SK-N-SH (cell line): ENCODE measurements at places on chromosomes 5 and 9. TPM values are rescaled to one million over a fixed set of nuclear protein-coding genes. Genes with fewer than 3 reads are reported as not detected.

Gene UGT3A1
- polyA plus RNA-seq, result not detected in 2 replicates

Gene PCDHA10
- 0.02 TPM in 2 replicates for polyA plus RNA-seq

- no peak for DNase-seq
Observed at GRCh38 chr9:133821601-133822429, 83.7 kb upstream of the SARDH start.

DNA sequence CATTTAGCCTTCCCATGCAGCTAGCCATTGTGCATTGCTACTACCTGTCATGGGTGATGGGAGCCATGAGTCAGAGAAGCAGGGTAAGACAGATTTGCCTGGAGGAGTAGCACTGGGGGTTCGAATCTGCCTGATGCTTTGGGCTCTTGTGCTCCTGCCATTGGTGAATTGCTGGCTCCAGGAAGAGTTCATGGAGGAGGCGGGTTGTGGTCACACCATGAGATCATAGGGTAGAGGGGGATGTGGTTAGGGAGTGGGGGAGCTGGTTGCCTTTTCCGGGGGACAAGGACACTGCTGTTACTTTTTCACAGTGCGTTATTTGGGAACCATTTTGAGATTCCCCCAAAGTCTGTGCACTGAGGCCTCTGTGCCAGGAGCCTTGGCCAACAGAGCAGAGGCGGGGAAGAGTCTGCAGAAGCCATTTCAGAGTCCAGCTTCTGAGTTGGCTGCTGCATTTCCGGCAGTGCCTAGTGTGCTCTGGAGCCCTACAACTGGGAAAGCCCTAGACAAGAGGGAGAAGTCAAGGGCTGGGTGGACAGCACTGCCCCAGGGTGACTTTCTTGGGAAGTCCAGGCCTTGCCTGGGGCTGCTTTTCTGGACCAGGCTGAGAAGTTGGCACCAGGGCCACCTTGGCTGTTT is 6.2 kb downstream of the ANGPTL2 start:
- no peak for DNase-seq

Gene SHISAL2B
- 0.16 TPM in 1 of 2 replicates, not detected in the other for polyA plus RNA-seq

- DNase-seq, result no peak
Observed at GRCh38 chr5:110063640-110064602, 374.2 kb downstream of the MAN2A1 start.

DNA sequence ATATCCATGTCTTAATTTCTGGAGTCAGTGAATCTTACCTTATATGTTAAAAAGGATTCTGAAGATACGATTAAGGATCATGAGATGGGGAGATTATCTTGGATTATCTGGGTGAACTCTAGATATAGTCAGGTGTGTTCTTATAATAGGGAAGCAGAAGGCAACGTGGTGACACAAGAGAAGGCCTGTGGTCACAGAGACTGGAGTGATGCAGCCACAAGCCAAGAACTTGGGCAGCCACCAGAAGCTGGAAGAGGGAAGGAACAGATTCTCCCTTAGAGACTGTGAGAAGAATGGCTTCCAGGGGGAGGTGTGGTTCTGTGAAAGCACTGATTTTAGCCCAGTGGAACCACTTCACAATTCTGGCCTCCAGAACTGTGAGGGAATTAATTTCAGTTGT is 177.4 kb downstream of the ELAVL2 start:
- no peak for DNase-seq

- no peak for DNase-seq
Observed at GRCh38 chr5:159824188-159825161, 91.8 kb upstream of the ADRA1B start.

Gene TLX3
- polyA plus RNA-seq, result 3.6 and 4.7 TPM in 2 replicates

DNA sequence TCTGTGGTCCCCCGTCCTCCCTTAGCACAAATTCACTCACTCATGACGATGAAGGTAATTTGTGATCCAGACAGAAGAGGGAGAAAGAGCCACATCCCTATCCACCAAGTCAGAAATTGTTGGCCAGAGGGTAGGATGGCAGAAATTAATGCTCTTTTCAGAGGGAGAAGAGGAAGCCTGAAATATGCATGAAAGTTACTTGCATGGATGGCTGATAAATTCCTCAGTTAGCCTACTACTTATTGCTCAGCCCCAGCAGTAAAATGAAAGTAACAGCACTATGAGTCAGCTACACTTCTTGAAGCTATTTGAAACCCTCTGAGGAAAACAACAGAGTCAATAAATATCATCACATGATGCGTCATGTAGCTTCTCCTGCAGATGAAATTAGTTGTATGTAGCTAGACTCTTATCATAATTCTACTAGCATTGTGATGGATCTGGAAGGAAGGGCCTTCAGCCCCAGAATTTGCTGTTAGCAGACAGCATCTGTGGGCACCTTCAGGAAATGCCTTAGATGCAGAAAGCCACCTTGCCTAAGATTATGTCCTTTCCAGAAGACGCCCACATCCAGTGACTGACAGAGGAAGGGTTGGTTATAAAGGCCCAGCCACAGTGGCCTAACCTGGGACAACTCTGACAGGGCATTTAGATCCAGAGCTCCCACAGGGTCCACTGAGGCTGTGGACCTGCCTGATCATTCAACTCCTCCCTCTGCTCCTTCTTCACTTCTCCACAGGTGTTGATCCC is 81.2 kb upstream of the CCDC112 start:
- DNase-seq, result no peak

DNA sequence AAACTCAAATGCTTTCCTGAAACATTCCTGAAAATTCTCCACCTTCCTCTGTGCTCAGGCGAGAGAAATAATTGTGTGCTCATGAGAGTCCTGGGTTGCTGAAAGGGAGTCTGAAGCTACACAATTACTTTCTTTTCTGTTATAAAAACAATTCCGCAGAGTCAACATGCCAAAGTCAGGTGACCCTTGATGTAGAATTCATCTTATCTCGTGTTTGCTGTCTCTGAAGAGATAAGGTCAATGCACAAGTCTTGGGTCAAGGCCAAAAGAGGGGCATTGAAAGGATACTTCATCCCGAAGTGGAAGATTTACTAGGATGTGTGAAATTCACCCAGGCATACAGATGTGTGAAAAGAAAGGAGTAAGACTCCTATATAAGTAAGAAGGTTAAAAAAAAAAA is 493.5 kb downstream of the SEMA5A start:
- DNase-seq, result no peak

DNA sequence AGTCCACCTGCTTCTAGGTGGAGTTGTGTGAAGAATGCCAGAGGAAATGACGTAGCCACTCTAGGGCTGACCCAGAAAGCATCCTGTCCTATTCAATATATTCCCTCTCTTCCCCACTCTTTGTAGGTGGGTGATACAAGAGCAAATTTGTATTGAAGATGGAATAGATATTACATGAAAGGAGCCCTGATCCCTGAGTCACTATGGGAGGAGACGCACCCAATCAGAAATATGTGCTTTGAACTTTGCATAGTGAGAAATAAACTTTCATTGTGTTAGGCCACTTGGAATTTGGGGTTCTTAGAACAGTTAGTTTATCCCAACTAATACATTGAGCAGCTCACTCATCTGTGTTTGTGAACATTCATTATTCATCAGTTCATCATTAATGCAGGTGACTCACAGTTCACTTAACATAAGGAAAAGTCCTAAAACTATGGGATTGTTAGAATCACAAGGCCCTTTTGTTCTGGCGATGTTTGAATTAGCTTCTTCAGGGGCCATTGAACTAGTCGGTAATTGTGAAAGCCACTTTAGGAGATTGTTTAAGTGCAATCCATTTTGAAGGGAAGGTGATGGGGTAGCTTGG is 26.9 kb upstream of the NTRK2 start:
- DNase-seq, result no peak

DNA sequence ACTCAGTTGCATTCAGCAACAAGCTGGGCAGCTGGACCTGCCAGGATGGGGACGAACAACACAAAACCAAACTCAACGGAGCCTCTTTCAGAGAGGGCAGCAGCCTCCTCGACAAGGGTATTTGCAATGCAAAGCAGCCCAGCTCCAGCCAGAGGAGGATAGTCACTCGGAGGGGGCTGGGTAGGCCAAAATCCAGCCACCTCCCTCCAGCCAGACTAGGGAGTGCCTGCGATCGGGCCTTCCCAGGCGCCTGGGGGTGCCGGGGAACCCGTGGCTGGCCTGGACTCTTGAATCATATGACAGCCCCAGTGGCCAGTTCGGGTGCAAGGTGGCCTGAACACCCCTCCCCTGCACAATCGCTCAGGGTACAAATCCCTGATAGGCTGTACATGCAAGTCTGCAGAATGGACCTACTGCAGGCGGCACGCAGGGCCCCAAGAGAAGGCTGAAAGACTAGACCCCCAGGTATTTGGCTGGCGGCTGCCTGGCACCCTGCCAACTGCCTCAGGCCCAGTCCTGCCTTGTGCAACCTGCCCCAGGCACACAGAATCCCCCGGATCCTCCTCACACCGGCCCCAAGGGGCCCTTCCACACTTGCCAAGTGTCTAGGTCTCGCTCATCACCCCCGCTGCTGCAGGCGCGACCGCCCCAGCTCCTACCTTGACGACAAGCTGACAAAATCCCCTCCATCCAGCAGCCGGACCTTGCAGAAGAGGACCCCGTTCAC is 1.3 kb downstream of the EEIG1 start:
- peak; percentile 62 for DNase-seq

Gene RASGRF2
- polyA plus RNA-seq, result under 0.01 TPM in 1 of 2 replicates, not detected in the other

GRCh38 chr9:120876842-120877240 is at the start of gene PHF19:
Gene PHF19, minus strand, starts transcription at chr9:120877188. Its CDS starts 2,447 bp downstream, at chr9:120874741.
- DNase-seq, result no peak

- no peak for DNase-seq
Observed at GRCh38 chr5:56326116-56326515, 93.0 kb upstream of the ANKRD55 start.

- no peak for DNase-seq
Observed at GRCh38 chr9:128870128-128870940, 11.4 kb downstream of the KYAT1 start.

DNA sequence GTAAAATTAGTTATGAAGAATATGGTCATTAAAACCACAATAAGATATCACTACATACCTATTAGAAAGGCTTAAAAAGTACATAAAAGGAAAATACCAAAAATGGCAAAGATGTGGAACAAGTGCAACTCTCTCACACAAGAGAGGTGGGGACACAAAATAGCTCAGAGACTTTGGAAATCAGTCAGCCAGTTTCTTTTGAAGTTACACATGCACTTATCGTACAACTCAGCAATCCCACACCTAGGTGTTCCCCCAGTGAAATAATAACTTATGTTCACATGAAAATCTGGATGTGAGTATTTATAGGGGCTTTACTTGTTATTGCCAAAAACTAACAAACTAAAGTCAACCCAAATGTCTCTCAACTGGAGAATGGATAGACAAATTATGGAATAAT is 9.8 kb upstream of the RICTOR start:
- DNase-seq, result no peak

- no peak for DNase-seq
Observed at GRCh38 chr9:69499407-69499806, 172.8 kb downstream of the APBA1 start.

- DNase-seq, result no peak
Observed at GRCh38 chr5:105740242-105740641, 1930.5 kb downstream of the EFNA5 start.

Gene ZNF618
- 5.0 and 6.2 TPM in 2 replicates for polyA plus RNA-seq

GRCh38 chr5:176944268-176944667 is 45.1 kb upstream of the HK3 start:
- DNase-seq, result no peak

Gene CEP120
- polyA plus RNA-seq, result 5.0 and 7.0 TPM in 2 replicates

Gene WDR38
- not detected in 2 replicates for polyA plus RNA-seq

DNA sequence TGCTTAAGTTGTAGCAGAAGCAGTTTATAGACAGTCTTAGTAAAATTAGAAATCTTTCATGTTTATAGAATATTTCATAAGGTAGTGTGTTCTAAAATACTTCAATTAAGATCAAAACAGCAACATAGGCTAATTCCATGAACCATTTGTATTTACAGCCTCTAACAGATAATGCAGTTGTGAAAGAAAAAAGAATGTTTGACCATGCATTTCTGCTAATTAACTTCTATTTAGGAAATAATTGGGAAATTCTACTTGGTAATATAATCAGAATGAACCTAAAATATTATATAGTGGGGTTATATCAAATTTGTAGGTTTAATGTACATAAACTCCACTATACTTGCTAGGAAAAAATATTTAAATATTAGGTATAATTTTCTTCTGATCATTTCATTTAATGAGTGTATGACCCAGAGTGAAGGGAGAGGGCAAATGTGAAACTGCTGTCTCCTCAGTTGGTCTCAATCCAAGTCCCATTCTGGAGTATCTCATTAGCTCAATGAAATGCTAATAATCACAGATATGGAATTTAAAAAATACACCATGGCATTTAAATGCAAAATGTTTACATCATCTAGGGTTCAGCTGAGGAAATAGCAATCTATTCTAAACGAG is 34.9 kb downstream of the ALDH1A1 start:
- no peak for DNase-seq

Gene CDH6
- 1.1 and 1.4 TPM in 2 replicates for polyA plus RNA-seq

DNA sequence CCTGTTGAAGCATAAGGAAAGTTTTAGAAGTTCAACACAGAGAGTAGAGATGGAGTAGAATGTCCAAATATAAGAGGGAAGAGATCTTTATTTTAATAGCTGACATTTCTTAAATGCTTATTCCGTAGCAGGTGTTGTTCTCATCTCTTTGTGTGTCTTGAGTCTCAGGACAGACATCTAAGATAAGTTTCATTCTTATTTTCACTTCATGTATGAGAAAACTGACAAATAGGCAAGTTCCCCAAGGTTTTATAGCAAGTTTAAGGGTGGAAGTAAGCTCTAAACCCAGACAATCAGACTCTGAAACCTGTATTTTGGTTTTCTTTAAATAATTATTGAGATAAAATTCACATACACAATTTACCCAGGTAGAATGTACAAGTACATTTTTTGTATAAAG is 228.4 kb upstream of the PPP1R2B start:
- DNase-seq, result no peak

- DNase-seq, result no peak
Observed at GRCh38 chr5:136103118-136103517, 29.5 kb upstream of the SMAD5 start.

Gene PDE8B
- not detected in 2 replicates for polyA plus RNA-seq

- peak; percentile 53 for DNase-seq
Observed at GRCh38 chr5:126808521-126808988, 31.6 kb downstream of the LMNB1 start.

DNA sequence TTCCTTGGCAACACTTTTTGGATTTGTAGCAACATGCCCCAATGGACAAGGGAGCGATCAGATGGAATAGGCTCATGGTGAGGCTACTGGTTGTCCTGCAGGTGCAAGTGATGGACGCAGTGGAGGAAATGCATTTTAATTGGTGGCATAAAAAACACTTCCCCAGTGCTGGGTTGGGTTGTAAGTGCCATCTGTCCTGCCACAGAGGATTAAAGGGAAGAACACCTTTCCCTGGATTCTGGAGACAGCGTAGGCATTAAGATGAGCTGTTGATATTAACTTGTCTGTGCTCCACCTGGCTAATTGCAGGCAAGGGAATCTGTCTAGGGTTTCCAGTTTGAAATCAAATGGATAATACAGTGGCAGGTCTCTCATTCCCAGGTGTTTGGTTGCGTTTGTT is 173.4 kb downstream of the ZNF462 start:
- no peak for DNase-seq

Gene MYOZ3
- 0.26 and 0.41 TPM in 2 replicates for polyA plus RNA-seq

GRCh38 chr9:89880161-89880560 is 275.3 kb downstream of the GADD45G start:
- DNase-seq, result no peak

DNA sequence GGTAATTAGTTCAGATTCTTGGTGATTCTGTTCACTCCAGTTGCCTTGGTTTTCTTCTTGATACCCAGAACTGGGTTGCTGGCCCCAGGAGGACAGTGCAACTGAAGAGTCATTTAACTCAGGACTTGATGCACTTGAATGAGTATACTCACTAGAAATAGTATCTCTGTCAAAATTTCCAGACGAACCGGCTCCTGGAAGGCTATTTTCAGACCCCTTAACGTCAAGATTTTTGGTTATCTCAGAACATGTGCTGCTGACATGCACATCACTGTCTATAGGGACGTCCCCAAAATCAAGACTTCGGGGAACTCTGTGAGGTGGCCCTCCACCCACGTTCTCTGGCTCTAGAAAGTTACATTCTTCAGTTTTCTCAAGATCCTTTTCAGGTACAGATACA is 56.7 kb upstream of the PCA3 start:
- no peak for DNase-seq
